ENCODE measurements at places on chromosomes 5 and 9.

GRCh38 chr9:74663439-74663838, 166.3 kb downstream of the RORB start:
- no peak for DNase-seq

DNA sequence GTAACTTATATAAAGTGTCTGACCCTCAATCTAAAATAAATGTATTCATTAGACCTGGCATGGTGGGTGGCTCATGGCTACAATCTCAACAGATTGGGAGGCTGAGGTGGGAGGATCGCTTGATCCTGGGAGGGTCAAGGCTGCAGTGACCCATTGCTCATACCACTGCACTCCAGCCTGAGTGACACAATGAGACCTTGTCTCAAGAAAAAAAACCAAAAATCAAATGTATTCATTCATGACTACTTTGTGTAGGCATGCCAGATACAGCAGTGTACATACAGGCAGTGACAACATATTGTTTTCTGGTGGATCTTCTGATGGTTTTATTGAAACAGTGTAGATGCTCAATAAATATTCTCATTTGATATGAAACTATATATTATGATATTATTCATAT, 201.0 kb downstream of the TRIM32 start:
- no peak for DNase-seq

GRCh38 chr5:180085837-180086236, 14.3 kb upstream of the RNF130 start:
- no peak for DNase-seq

- no peak for DNase-seq
Measured at GRCh38 chr5:98780390-98780789, 6.9 kb downstream of the RGMB start.

- no peak for DNase-seq
Measured at GRCh38 chr9:91857291-91858212, 92.5 kb downstream of the ROR2 start.

Measured in activated T-helper 1 cell treated with anti-CD3 and anti-CD28 coated beads, Interleukin-2, amount 50 U/mL, for 16 hours (primary cell).